ENCODE measurements at places on chromosomes 4 and X.

GRCh38 chr4:98728433-98728832 is 70.0 kb upstream of the TSPAN5 start:
- no peak for DNase-seq

DNA sequence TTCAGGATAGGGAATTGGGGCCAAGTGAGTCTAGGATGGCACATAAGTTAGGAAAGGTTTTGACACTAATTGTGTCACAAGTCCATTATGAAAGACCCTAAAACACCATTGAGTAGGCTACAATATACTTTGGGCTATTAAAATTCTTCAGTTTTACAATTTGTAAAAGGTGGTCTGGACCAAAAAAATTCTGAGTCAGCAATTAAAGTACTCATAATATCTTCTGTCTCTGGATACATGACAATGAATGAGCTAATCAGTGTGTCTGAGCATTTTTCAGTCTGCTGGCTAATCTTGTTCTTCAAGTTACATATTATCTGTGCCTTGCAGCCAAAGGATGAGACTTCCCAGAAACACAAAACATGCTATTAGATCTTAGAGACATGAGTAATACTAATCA is 14.3 kb downstream of the ARMCX1 start:
- no peak for DNase-seq

- no peak for DNase-seq
These were observed 21.3 kb downstream of the SPCS3 start for GRCh38 chr4:176340871-176341685.

- DNase-seq = no peak
These were observed 43.7 kb upstream of the NPY2R start for GRCh38 chr4:155164718-155165117.

DNA sequence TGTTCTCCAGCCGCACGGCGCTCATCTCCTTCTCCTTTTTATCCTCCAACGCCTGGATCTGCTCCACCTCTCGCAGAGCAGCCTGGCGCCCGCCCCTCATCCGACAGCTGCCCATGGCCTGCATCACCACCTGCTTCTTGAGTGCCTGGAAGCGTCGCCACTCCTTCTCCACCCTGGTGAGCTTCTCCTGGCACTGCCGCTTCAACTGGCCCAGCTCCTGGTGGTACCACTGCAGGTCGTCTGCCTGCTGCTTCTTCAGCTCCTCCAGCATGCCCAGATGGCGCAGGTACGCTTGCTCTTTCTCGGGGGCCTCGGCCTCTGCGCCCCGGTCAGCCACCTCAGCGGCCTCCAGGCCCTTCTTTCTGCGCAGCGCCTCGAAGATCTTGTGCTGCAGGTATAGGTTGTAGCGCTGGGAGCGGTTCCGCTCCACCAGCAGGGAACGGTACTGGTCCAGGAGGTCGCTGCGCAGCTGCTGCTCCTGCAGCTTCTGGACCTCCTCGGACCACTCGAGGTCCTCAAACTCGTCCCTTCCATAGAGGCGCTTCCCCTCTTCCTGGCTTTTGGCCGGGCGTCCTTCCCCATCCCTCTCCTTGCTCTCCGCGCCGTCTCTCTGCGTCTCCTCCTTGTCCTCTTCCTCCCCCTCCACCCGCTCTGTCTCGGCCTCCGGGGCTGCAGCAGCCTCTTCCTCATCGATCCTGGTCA is 1.2 kb upstream of the TADA2B start:
- no peak for DNase-seq

GRCh38 chr4:105951198-105951597 is 55.9 kb downstream of the NPNT start:
- DNase-seq = no peak

DNA sequence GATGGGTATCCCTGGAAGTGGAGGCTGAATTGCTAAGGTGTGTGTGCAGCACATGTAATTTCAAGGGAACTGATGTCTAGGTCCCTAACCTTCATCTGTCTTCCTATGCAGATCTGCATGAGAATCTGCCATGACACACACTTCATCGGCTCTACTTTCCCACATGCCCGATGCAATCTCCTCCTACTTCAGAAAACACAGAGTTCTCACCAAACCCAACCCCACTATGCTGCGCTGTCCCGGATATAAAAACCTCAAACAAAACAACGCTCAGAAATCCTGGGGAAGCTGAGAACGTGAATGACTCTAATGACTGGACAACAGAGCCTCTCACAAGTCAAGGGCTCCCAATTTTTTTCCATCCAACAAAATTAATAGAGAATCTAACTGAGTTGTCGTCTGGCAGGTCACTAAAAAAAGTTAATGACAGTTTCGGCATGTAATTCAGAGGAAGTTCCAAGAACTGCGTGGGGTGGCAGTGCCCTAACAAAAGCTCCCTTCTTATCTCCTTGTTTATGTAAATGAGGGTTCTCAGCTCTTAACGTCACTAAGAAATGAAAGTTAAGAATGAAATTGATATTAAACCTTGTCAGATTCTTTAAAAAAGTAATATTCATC is 39.0 kb downstream of the STX18 start:
- no peak for DNase-seq

GRCh38 chr4:104758574-104758973 is 263.9 kb upstream of the CXXC4 start:
- no peak for DNase-seq

DNA sequence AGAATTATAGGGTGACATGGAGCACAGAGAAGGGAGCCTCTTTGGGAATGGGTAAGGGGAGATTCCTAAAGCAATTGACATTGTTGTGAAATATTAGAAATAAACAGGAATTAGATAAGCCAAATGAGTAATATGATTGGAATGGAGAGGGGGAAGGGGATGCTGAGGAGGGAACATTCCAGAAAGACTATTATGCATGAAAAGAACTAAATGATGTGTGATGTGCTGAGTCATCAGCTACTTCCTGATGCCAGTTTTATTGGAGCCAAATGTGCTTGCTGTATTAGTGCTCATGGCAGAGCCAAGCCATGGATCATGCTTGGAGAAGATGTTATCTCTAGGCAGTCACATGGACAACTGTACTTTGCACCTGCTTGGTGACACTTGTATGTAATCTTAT is 189.0 kb upstream of the HCCS start:
- no peak for DNase-seq

DNA sequence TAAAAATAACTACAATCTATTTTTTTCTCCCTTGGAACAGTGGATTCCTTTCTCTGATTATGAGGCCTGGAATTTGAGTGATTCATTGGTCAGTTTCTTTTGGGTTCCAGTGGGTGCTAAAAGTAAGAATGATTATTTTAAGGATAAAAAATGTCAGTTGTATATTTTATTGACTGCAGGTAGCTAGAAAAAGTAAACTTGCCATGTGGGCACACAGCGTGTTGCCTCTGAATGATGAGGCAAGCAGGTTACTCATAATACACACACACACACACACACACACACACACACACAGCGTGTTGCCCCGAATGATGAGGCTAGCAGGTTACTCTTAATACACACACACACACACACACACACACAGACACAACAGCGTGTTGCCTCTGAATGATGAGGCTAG is 13.8 kb downstream of the GALNT7 start:
- DNase-seq = no peak

GRCh38 chr4:8571702-8572685 is 8.2 kb upstream of the GPR78 start:
- DNase-seq = no peak

DNA sequence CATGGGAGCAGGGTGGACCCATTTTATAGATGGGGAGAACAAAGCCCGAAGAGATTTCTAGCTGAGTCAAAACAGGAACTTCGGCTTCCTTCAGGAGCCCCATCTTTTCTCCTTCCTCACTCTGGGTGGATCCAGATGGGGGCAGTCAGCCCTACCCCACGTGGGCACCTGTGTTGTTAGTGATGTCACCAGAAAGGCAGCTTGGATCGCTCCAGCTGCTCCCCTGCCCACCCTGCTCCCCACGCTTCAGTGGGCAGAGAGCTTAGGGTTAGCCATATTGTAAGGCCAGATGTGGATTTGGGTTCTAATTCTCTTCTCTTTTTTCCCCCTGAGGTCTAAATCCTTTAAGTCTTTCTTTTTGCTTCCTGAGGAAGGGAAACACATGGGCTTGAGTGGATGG is 132.3 kb upstream of the PJA1 start:
- no peak for DNase-seq

Data from NCI-H2081 treated with DMSO at 0.1 percent for 48 hours (cell line).